ENCODE measurements at places on chromosomes 6 and 20.
A peak's percentile ranks its signal among the peaks of the same experiment; 100 is the strongest.

- DNase-seq, result no peak
These were observed 309.2 kb downstream of the CDH4 start for GRCh38 chr20:61561111-61561830.

DNA sequence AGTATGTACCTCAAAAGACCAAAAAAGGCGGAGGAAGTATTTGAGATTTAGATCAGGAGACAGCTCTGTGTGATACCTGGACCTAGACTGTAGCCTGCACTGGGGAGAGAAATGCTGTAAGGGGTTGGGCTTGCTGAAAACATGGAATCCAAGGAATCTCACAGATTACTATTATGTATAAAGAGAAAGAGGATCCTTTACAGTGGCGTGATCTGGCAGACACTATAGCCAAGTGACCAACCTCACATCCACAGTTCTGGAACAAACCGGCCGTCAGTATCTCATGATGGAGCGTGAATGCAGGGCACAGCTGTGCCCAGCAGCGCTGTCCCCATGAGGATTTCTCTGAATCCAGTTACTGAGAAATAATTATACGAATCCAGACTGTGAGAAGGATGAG lies 12.3 kb downstream of the DDX27 start:
- DNase-seq, result no peak

DNA sequence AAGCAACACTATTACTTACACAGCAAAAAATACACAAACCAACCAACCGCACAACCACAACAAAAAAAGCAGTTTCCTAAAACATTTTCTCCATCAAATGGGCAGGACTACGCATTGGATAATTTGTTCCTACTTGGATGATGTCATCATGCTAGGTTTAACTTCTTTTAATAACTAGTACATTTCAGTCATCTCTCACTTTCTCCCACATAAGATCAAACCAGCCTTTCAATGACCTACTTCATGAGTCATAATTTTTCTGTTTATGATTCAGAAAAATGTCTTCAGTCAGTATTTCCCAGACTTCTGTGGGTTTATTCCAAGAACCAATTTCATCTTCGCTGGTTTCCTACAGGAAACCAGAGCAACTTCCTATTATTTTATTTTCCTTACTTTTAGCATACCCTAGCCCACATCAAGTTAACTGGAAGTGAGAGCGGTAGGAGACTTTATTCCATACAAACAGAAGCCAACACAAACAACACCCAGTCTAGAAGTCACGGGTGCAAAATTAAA lies 134.2 kb downstream of the GMDS start:
- peak; percentile 24 for DNase-seq

GRCh38 chr6:147582991-147583390 lies 74.5 kb downstream of the SAMD5 start:
- DNase-seq, result no peak

- DNase-seq, result no peak
These were observed 277.5 kb downstream of the UST start for GRCh38 chr6:149024361-149024760.

- peak; percentile 82 for DNase-seq
These were observed 584 bp downstream of the LYRM4 start for GRCh38 chr6:5260111-5260620.

DNA sequence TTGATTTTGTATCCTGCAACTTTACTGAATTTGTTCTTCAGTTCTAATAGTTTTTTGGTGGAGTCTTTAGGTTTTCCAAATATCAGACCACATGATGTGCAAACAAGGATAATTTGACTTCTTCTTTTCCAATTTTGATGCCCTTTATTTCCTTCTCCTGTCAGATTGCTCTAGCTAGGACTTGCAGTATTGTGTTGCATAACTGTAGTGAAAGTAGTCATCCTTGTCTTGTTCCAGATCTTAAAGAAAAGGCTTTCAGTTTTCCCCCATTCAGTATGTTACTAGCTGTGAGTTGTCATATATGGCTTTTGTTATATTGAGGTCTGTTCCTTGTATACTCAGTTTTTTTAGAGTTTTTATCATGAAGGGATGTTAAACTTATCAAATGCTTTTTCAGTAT lies 4.6 kb downstream of the MICB start:
- no peak for DNase-seq

GRCh38 chr20:8132484-8133309 lies 631 bp downstream of the PLCB1 start:
- DNase-seq, result peak; percentile 39

DNA sequence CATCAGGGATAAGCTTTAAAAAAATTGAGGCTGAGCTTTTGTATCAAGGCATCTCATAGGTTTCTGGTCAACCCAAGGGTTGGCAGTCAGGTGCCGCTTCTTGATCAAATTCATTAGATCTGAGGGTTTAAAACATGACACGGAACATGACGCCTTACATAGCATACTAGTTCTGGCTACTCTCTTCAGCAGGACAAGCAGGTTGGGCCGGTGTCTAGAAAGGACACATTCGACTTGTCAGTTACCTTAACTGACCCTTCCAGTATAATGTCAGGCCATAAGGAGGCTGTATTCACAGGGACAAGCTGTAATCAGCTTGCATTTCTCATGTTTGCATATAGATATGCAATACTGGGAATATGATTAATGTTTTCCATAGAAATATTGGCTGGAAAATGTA lies 65.6 kb downstream of the PHACTR1 start:
- no peak for DNase-seq

- no peak for DNase-seq
These were observed 9.6 kb upstream of the CHRNA4 start for GRCh38 chr20:63370618-63371187.

DNA sequence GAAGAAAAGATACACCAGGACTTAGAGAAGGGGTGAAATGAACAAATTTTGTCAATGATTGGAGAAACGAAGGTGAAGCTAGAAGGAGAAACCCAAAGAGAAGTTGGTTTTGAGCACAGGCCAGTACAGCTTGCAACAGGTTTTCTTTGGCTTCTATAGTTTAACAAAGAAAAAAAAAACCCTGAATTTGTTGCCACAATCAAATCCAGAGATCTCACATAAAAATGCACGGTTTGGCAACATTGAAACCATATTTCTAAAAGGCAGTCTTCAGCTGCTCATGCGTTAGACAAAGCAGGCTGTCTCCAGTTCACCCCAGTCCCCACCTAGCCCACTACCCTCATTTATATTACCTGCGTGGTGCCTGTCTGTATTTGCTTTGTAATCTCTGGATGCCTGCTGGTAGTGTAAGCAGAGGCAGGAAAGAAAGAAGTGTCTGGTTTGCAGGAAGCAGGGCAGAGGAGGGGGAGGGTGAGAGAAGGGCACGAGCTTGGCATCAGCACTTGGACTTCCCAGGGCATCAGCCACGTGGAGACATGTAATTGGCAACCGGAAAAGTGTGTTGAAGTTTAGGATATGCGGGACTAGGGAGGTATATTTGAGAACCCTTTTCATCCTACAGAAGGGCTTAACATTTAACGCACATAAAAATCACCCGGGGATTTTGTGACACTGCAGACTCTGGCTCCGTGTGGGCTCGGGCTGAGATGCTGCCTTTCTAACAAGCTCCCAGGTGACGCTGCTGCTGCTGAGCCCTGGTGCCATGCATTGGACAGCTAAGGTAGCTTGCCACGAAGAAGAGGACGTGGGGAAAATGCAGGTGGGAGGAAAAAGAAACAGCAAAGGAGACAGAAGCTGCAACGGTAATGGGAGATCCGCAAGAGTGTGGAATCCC lies 14.4 kb downstream of the PFDN4 start:
- DNase-seq, result no peak

DNA sequence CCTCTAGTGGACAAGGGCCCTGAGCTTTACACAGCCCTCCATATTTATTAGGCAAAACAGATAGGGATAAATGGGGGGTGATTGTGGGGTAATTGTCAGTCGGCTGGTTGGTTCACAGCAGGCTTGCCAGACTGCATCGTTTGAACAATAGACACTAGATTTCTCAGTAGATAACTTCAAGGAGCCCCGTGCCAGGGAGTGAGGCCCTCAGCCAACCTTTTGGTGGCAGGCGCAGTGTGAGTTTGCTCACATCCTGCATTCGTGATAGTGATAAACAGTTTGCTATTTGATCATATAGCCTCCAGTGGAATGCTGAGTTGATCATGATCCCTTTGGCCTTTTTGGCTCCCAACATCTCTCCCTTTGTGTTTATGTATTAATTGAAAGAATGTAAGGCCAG lies 3.6 kb upstream of the ABHD12 start:
- peak; percentile 13 for DNase-seq

DNA sequence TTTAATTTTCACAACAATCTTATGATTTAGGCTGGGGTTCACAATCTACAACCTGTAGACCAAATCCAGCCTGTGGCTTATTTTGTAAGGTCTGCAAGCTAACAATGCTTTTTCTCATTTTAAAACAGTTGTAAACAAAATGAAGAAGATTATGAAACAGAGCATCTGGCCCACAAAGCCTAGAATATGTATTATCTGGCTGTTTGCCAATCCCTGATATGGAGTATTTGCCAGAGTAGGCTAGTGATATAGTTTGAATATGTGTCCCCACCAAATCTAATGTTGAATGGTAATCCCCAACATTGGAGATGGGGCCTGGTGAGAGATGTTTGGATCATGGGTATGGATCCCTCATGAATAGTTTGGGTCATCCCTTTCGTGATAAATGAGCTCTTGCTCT lies 201.8 kb downstream of the DHX35 start:
- DNase-seq, result no peak

- DNase-seq, result peak; percentile 77
These were observed 13.3 kb downstream of the ELOVL5 start for GRCh38 chr6:53335224-53335994.
